Stimulated activated CD4-positive, alpha-beta T cell treated with anti-CD3 and anti-CD28 coated beads, Interleukin-12 subunit alpha, Interleukin-12 subunit beta, amount 100 ng/mL, for 24 hours (primary cell): ENCODE measurements at places on chromosomes 3 and 15.

- no peak for DNase-seq
These were observed 211.2 kb downstream of the LPP start for GRCh38 chr3:188365184-188365583.

- no peak for DNase-seq
These were observed 13.7 kb downstream of the PPARG start for GRCh38 chr3:12302564-12302963.

GRCh38 chr3:162441716-162442115 is 945.1 kb downstream of the OTOL1 start:
- no peak for DNase-seq

DNA sequence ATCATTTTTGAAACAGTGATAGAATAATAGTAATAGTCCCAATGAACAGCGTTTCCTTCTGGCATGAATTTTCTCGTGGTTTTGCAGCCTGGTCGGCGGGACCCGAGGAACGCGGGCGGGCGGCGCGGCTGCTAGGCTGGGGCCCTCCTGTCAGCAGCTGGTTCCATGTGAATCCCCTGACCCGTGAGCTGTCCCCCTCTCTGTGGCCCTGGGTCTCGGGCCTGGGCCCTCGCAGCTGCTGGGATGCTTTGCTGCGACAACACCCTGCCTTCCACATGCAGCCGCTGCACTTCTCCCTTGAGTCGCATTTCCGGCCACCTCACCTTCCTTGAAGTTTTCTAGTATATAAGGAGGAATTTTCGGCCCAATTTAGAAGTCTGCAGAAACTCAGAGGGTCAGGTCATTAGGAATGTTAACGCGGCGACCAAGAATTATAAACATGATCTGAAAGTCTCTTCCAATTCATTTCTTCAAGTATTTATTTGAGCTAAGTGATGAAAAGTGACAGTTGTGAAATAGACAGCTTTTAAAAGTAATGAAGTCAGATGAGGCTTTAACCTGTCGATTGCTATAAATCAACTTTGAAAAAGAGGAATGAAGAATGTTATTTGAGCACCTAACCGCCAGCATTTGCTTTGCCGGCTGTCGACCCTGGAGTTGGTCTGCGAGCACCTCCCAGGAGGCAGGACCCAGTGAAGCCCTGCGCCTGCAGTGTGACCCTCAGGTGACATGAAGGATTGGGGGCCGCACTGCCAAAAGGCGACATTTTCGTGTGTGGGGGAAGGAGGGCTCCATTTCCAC is 27.7 kb downstream of the NR2F2 start:
- DNase-seq: no peak

DNA sequence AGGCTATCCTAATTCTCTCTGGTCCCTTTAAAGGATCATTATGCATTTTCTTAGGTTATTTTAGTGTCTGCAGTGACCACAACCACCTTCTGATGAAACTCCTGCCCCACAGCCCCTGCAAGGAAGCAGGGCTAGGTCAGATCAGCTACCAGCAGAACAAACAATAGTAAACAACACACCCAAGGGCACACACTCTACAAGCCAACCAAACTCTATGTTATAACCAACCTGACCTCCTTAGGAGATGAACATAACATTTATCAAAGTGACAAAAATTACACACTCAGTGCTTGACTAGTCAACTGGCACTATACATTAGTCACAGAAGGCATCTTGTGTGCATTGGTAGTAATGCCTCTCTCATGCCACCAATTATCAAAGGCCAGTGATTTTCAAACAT is 17.3 kb downstream of the DENND6A start:
- DNase-seq: no peak

- DNase-seq: no peak
These were observed 543.4 kb downstream of the GBE1 start for GRCh38 chr3:81218023-81218422.

- no peak for DNase-seq
These were observed 39.4 kb upstream of the MRPS22 start for GRCh38 chr3:139304383-139304782.

GRCh38 chr3:176971613-176972174 is 225.6 kb downstream of the TBL1XR1 start:
- no peak for DNase-seq

GRCh38 chr3:172272698-172273097 is 175.6 kb downstream of the GHSR start:
- no peak for DNase-seq

GRCh38 chr15:77001351-77001750 is 6.4 kb downstream of the PSTPIP1 start:
- no peak for DNase-seq

DNA sequence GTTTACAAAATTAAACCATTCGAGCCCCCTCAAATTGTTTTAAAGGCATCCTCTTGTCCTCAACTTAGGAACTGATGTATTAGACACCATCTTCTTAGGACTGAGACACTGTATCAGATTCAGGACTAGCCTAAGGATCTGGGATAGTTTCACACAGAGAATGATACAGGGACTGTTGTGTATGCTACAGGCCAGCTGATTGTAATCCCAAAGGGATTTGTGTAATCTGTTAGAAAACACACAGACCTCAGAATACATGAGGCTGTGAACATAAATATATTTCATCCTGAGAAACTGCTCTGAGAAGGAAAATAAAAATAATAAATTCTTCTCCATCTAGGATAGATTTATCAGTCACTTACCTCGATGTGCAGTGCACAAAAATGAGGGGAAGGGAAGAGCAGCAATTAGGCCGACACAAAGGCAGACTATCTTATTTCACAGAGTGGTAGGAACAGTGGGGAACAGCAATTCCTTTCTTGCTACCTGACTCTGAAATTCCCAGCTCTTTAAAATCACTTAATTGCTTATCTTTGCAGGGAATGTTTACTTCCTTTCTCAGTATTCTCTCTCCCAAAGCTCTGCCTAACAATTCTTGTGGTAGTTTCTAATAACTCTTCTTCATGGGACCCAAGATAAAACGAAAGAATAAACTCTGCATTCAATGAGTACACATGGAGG is 322.5 kb downstream of the MAGI1 start:
- no peak for DNase-seq

DNA sequence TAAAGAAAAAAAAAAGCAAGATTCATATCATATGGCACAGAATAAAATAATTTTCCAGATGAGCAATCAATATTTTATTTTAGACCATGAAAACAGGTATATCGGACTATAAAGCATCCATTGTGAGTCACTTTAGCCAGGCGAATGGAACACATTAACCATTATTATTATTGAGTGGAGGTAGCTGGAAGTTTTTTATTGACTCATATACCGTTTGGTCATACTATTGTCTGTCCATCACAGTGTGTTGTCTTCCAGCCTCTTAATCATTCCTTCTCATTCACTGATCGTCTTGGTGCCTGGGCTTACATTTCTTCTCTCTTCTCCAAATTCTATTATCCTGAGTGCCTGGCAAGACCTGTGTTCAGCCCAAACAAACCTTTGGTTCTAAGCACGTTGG is 634.8 kb downstream of the MECOM start:
- DNase-seq: no peak

DNA sequence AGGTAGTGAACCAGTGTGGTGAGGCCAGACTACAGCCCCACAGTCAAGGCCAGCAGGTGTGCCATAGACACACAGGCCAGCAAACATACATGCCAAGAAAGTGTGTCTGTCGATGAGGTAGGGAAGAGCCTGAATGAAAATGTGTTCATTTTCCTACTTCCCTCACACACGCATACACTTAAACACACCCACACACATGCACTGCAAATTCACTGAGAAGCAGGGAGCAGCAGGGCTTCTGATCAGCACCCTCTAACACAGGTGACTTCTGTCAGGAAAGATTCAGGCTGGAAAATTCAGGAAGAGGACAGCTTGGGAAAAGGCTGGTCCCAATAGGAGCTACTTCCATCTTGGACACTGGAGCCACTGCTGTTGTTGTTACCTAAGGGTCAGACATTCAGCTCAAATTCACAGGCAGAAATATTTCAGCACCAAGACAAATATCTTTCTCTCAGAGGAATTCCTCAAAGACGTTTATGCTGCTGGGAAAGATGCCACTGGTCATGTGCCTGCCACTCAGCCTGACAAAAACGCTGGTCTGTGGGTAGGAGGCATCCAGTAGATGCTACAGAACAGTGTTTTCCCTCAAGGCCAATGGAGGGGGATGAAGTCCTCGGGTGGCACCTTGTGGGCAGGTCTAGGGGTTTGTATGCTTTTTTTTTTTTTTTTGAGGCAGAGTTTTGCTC is 40.9 kb upstream of the LARS2 start:
- no peak for DNase-seq

- no peak for DNase-seq
These were observed 8.1 kb upstream of the OR5K1 start for GRCh38 chr3:98454929-98455328.

- no peak for DNase-seq
These were observed 131.8 kb upstream of the UBE2E2 start for GRCh38 chr3:23071296-23071695.

DNA sequence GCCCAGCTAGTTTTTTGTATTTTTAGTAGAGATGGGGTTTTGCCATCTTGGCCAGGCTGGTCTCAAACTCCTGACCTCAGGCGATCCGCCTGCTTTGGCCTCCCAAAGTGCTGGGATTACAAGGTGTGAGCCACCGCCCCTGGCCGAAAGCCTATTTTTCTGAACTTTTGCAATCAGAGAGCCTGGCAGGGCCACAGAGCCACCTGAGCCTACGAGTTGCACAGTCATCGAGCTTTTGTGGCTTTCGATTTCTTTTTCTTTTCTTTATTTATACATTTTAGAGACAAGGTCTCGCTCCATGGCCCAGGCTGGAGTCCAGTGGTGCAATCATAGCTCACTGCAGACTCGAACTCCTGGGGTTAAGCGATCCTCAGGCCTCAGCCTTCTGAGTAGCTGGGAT is 140.4 kb downstream of the NSMCE3 start:
- DNase-seq: no peak

- DNase-seq: no peak
These were observed 65.3 kb upstream of the CD96 start for GRCh38 chr3:111476701-111477100.

GRCh38 chr15:89459271-89460038 is 36.9 kb downstream of the RHCG start:
- DNase-seq: no peak

- DNase-seq: no peak
These were observed 14.2 kb downstream of the MRAS start for GRCh38 chr3:138362538-138362937.

DNA sequence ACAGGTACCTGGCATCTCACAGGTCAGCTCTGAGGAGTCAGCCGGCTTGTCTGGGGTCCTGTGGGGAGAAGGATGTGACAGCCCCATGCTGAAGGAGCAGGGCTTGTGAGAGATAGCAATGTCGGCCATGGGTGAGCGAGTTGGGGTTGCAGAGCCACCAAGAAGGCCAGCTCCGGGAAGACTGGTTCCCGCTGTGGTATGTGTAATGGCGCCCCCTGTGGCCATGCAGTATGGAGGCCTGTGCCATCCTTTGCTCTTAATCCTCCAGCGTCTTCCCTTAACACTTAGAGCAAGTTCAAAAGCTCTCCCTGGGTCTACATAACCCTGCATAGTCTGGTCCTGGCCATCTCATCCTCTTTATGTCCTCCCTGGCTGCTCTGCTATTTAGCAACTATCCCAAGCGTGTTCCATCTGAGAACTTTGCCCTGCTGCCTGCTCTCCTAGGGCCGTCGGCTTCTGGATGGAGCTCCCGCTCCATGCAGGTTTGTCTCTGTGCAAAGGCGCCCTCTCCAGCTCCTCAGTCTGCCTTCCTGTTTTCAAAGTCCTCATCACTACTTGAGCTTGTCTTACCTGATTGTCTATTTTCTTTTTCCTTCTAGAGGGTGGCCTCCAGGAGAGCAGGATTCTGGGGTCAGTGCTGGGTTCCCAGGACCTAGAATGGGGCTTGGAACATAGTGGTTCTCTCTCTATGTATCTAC is 40.8 kb upstream of the IQCF6 start:
- DNase-seq: peak; percentile 15

DNA sequence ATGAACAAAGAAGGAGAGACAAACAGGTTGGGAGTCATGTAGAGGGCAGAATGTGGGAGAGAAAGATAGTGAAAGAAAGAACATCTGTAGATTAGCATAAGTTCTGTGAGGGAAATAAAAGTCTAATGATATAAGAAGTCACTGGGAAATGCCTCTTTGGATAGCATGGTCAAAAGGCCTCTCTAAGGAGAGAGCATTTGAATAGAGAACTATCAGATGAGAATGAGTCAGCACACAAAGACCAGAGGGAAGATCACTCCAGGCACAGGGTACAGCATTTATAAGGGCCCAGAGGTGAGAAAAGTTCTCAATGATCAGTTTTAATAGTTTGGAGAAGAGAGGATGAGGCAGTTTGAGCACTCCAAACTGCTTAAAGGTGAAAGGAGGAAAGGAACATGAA is 7.9 kb upstream of the CPNE4 start:
- DNase-seq: no peak

- DNase-seq: no peak
These were observed 65.1 kb upstream of the TEX264 start for GRCh38 chr3:51605938-51606337.

GRCh38 chr15:80503319-80503952 is 99.3 kb downstream of the ARNT2 start:
- no peak for DNase-seq

DNA sequence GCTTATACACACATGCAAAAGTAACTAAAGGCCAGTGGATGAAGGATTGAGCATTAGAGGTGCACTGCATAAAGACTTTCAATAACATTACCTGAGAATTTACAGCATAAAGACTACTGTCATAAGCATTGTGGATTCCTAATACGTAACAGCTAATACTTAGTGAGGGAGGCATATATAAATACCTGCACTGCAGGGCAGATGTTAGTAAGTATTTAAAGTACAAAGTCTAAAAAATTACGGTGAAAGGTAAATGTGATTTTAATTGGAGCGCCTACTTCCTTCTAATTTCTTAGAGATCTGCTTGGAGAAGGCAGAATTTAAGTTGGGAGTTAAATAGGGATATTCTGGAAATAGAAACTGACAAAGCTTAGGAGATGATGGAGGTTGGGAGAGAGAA is 25.4 kb upstream of the TRPM7 start:
- DNase-seq: no peak

- DNase-seq: no peak
These were observed 162.6 kb downstream of the BBX start for GRCh38 chr3:107685383-107685782.

DNA sequence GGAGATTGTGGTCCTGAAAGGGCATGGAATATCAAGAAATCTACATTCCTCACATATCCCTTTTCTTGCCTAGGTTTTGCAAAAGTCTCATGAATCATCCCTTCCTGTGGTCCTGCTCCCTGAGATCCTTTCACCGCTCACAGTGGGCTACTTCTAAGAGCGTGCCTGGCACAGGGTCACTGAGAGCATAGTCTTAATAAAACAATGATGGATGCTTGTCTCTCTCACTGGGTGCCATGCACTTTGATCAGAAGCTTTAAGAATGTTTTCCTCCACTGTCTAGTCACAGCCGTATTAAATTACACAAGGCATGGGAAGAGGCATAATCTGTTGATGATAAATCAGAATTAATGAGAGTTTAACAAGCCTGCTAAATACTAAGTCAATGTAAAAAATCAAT is 269.7 kb upstream of the ATP10A start:
- DNase-seq: no peak

- no peak for DNase-seq
These were observed 1.1 kb upstream of the CYFIP1 start for GRCh38 chr15:22981051-22981840.

GRCh38 chr15:65248511-65249255 is 37.4 kb upstream of the CILP start:
- DNase-seq: no peak
